Activated T-helper 1 cell treated with anti-CD3 and anti-CD28 coated beads, Interleukin-2, amount 50 U/mL, for 16 hours (primary cell): ENCODE measurements at places on chromosomes 7 and 10.

GRCh38 chr10:49761201-49761788 lies 828 bp downstream of the OGDHL start:
- DNase-seq, result no peak

DNA sequence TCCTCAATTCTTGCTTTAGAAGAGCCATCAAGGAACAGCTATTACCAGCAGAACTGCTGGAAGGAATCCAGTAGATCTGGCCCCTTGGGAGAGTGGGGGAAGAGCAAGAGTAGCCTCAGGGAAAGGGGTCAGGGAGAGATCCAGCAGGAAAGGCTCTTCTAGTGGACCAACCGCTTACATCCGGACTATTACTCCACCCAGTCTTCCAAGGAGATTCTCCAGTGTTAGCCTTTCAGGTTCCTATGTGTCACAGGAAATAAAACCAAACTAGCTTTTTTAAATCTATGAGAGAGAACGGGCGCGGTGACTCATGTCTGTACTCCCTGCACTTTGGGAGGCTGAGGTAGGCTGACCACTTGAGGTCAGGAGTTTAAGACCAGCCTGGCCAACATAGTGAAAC lies 34.3 kb downstream of the TET1 start:
- DNase-seq, result no peak

DNA sequence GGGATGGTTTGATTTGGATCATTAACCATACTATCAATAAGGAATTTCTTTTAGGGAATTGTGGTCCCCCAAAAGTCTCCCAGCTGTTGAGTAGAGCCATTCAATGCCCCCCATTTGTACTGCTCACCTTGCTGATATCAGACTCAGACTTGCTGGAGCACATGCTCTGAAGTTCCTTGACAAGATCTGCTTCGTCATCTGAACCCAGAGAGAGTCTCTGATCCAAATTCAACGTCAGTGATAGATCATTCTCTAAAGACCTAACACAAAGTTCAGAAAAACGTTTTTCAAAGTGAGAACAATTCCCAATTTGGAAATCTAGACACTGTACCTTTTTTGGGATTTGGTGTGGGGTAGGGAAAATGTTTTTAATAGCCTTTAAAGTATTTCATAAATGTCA lies 153.9 kb downstream of the CTTNBP2 start:
- DNase-seq, result no peak

GRCh38 chr10:120970595-120971529 lies 119.7 kb downstream of the WDR11 start:
- no peak for DNase-seq

DNA sequence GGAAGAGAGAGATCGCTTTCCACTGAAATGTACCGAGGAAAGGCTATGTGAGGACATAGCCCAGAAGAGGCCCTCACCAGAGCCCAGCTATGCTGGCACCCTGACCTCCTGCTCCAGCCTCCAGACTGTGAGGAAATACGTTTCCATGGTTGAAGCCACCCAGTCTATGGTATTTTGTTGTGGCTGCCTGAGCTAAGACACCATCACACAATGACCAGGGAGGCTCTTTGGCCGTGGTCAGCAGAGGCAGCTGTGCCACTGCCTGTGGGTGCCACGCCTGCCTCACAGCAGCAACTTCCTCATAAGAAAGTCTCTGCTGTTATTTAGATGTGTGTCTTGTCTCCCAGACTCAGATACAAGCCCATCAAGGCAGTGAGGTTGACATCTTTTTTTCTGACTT lies 182.7 kb upstream of the PLXNA4 start:
- no peak for DNase-seq

DNA sequence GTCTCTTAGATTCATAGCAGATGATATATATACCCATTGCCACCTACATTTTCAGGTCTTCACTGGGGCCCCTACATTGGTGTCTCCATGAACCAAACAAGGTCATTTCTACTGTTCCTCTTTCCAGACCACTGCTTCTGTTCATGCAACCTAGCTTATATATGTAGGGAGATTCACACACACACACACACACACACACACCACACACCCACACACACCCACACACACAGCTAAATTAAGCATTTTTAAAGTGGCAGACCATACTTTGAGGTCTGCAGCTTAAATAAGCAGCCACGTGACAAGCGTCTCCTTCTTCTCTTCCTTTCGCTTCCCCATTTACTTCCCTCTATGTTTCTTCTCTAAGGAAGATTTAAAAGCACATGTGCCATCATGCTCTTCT lies 70.0 kb upstream of the CC2D2B start:
- no peak for DNase-seq

DNA sequence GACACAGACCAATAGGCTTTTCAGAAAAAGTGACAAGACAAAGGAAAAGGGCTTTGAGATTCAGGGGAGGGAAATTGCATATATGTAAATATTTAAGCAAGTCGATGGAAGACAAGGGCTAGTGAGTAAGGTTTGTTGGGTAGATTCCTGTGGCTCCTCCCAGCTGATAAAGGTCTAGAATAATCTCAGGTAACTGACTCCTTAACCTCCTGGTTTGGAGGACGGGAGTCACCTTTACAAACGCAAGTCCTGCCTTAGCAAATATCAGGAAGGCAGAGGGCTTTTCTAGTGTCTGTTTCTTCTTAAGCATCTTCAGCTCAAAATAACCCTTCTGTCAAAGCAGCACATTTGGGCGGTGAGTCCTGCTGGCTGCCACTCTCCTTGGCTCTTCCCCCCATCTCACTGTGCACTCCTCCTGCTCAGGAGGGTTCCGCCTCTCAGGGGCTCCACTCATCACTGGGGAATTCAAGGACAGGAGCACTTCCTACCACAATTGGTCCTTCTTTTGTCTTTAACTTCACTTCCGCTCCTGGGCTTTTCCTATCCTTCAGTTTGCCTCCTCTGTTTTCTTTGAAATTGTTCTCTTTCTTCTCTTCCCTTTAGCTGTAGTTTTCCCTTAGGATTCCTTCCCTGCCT lies 496.3 kb upstream of the KLF6 start:
- no peak for DNase-seq

- DNase-seq, result no peak
Measured at GRCh38 chr10:88062798-88063472, 199.5 kb downstream of the PTEN start.
